ENCODE measurements at places on chromosomes 6 and 20.
A peak's percentile ranks its signal among the peaks of the same experiment; 100 is the strongest.

- DNase-seq = no peak
These were observed 119.6 kb downstream of the SCML4 start for GRCh38 chr6:107704347-107705013.

GRCh38 chr20:20411402-20411801 lies 43.5 kb downstream of the INSM1 start:
- no peak for DNase-seq

- DNase-seq = no peak
These were observed 14.9 kb downstream of the DACT2 start for GRCh38 chr6:168304752-168305015.

DNA sequence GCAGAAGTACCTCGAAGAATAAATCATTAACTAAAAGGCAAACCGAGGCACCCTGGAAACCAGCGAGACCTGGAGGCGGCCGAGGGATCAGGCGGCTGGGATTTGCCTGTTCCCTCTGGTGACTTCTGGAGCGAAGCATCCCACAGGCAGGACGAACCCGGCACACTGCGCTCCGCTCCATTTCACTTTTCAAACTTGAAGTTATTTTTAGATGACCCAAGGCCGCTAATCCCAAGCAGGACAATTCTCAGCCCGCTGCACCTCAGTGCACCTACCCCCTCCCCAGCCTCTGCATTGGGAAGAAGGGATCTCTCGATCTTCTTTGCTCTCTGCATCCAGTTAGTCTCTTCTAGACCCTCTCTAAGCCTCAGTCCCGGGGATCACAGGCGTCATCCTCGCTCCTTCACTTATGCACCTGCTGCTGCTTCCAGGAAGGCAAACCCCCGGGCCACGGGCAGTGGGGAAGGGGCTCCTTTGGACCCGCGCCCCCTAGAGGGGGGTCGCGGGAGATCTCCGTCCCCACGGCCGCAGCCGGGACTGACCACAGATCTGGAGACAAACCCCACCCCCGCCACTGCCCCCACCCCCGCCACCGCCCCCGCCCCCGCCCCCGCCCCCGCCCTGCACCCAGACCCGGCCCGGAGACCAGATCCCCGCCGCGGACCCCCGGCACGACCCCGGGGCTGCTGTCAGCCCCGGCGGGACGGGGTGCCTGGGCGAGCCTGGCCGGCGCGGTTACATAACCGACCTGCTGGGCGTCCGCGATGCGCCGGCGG lies 636 bp downstream of the RCAN2 start:
- DNase-seq = peak; percentile 0

DNA sequence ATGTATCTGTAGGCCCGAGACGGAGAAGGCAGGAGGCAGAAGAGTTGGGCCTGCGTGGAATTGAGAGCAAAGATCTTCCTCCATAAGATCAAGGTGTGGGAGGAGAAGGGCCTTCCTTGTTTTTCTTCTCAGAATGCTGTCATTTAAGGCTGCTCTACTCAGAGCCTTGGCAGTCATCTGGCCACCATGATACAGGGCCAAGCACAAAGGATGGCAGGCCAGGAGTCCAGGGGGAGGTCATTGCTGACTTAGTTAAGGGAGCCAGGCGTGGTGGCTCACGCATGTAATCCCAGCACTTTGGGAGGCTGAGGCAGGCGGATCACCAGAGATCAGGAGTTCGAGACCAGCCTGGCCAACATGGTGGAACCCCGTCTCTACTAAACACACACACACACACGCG lies 137.1 kb downstream of the BMP7 start:
- no peak for DNase-seq

DNA sequence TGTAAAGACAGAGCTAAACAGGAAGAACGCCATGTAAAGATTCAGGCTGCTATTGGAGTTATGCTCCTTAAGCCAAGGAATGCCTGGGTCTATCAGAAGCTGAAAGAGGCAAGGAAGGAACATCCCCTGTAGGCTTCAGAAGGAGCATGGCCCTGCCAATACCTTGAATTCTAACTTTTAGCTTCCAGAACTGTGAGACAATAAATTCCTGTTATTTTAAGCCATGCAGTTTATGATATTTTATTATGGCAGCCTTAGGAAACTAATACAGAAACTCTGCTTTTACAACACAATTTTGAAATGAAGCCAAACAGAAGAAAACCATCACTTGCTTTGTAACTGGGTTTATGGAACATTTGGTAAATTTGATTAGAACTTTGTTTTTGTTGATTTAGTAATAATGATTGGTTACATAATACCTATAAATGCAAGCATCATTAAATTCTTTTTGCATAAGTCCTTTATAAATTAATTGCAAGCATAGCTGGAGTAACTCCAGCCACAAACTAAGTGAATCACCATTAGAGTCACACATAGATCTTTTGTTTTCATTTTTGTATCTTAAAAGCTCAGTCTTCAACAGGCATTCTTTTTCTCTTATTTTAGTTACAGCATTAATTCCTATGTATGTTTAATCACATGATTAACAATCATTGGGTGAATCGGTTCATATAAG lies 33.5 kb upstream of the TSPYL1 start:
- no peak for DNase-seq

- no peak for DNase-seq
These were observed 179.8 kb downstream of the HAO1 start for GRCh38 chr20:7760247-7761031.

DNA sequence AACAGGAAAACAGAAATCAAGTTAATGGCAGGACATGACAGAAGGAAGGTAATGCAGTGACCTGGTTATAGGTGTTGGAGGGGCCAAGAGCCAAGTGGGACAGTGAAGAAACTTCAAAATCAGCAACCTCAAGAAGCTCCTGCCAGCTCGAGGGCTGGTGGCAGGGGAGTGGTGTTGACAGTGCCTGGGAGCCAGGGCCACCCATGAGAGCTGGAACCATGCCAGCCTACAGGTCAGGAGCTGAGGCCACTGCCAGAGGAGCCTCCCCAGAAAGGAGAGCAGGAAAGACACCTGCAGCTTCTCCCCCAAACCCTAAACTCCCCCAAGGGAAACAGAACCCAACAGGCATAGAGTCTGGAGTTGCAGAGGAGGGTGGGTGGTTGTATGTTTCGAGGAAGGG lies 262.1 kb downstream of the LRFN2 start:
- no peak for DNase-seq

DNA sequence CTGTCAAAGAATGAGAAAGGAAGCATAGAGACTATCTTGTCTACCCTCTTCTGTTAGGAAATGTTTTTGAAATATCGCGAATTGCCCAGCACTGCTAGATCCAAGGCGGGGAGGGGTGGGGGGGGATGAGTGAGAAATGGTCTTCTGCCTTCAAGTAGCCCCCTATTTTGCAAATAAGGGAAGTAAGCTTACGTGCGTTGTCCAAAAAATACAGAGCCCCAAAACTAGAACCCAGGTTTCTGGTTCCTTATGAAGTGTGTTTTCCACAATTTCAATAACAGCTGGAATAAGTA lies 923 bp upstream of the ILRUN start:
- DNase-seq = no peak

DNA sequence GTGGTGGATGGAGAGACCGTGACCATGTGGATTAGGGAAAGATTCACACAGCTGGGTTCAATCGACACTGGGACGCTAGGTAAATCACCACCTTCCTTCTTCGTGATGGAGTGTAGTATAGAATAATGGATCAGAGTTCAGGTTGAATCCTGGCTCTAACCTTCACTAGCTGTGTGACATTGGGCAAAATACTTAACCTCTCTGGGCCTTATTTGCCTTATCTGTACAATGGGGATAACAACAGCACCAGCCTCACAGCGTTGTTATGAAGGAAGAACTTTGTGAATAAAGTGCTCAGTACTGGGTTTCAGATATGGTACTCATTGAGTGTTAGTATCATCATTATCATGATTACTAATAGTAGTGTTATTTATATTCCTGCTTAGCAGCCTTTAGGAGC lies 126.1 kb upstream of the AKAP12 start:
- DNase-seq = no peak
